ENCODE measurements at places on chromosomes 16 and 17.
A peak's percentile ranks its signal among the peaks of the same experiment; 100 is the strongest.

DNA sequence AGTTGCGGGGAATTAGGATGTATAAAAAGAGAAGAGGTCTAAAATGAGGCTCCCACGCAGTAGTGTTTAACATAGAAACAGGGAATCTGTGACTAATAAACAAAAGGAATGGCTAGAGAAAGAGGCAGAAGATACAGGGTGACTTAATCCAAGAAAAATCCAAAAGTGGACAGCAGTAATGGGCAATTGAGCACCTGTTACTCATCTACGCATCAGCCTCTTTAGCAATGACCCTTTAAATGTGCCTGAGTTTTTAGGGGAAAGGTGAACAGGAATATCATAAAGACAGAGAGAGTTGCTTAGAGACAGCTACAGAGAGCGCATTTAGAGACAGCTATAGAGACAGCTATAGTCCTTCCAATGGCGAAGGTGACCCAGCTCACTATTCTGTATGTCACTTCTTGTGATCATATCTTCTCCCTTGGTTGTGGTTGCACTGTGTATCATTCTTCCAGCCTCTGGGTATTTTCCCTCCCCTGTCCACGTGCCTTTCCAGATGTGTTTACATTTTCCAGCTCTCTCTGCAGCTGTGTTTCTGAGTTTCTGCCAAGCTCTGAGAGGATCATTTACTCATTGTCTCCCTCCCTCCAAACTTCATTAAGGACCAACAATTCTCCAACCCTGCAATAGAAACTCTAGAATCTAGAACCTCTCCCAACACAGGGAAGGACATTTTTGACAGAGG, 61.5 kb downstream of the MYOCD start:
- no peak for DNase-seq

DNA sequence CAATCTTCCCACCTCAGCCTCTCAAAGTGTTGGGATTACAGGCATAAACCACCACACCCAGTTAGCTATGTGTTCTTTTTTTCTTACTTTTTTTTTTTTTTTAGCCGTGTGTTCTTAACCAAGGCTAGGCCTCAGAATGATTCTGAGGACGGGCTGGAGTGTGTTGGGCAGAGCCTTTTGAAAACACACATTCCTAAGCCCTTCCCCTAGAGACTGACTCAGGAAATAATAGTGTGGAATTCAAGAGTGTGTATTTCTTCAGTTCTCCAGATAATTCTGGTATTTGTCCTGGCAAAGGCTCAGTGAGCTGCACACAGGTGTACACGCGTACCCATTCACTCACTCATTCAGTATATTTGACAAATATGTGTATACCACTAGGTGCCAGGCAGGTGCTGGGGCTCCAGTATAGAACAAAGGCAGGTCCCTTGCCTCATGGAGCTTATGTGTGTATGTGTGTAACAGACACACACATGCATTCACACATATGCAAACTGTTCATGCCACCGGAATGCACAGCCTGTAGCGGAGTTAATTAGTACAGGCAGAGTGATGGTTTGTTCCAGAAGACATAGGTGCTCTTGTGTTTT, 19.4 kb upstream of the NFATC3 start:
- DNase-seq, result no peak

DNA sequence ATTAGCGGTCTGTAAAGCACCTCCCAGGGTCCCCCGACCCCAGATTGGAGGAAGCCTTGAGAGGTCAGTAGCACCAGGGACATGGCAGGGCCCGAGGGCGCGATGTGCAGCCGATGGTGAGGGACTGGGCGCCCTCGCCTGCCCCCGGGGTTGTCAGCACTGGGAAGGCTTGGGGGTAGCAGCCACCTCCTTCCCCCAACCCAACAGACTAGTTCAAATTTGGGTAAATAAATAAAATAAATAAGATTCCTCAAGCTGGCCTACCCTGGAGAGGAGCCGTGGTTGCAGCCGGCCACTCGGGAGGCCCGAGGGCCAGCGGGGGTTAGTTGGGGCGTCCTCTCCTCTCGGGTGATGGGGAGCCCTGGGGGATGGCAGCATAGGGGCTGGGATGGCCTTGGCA, 1.5 kb downstream of the C16orf92 start:
- no peak for DNase-seq

- DNase-seq, result no peak
These were observed 18.5 kb downstream of the RSPRY1 start for GRCh38 chr16:57204675-57205074.

DNA sequence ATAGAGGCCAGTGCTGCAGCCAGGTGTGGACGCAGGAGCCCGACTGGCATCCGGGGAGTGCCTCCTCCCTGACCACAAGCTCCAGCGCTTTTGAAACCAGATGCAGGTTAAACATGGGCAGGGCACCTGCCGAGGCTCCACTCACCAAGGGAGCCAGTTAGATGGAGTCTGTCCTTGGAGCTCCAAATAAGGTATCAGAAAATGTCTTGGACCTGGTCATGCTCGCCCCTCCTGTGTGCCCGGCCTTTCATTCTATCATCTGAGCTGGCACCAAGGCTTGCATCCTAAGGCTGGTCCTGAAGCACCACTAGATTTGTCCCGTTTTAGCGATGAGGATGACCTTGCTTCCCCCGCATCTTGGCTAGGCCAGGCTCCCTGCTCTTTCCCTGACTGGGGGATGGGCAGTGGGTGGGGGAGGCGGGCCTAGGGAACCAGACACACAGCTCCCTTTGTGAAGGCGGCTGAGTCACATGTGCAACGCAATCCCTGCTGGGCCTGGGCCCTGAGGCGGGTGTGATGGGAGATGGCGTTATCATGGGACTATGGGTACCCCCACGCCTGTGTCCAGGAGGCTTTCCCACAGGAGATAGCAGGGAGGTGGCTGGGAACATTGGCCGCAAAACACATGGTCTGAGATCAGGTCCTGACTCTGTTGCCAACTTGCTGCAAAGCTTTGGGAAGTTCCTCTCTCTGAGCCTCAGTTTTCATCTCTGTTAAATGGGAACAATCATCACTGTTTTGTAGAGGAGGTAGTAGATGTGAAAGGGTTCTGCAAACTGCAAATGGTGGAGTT, 5.0 kb upstream of the ADGRG1 start:
- no peak for DNase-seq

GRCh38 chr16:3346041-3346440, 9.6 kb upstream of the OR2C1 start:
- DNase-seq, result no peak

GRCh38 chr17:67717192-67717623, 528 bp upstream of the NOL11 start:
- DNase-seq, result no peak

DNA sequence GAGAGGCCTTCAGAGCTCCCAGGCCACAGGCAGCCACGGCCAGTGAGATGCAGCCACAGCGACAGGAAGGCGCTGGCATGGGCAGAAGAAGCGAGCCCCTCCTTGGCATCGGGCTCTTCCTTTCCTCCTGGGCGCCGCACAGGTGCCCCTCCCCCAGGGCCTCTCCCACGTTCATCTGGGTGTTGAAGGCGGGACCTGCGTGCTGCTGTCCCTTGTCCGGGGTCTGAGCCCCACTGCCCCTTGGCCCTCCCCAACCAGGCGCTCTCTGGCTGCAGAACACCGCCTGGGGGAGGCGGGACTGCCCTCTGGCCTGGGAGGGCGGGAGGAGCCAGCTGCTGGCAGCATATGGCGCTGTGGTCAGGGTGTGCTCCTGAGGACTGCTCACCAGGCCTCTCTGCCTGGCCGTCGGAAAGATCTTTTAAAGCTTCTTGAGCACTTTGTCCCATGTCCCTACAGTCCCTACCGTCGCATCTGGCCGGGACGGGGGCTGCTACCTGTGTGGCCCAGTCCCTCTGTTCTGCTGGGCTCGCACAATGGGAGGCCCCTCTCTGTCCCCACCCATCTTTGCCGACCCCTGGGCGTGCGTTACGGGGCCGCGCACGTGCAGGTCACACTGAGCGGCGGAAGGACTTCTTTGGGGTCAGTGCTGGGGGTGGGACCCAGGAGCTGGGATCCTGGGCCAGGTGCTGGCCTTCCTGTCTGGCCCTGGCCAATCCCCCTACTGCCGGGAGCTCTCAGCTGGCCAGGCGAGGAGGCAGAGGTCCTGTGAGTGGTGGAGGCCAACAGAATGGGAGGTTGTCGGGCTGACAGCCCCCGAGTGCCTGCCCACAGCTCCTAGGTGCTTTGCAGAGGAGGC, 1.7 kb downstream of the SLC25A10 start:
- DNase-seq, result no peak

GRCh38 chr17:43841282-43841681, 5.7 kb upstream of the CD300LG start:
- DNase-seq, result no peak

DNA sequence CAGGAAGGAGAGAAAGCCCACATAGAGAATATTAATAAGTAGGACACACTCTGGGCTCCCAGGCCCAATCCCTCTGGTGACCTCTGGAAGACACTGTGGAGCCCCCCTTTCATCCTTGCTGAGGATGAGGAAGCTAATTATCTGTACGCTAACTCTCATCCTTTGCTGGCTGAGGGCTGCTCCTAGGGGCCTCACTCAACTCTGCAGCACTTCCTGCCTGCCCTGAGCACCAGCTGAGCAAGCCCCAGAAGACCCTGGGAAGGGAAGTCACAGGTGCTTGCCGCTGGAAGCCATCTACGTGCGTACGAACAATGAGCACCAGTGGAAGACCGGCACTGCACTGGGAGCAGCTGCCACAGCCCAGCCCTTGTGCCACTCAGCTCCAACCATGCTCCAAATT, 145.8 kb upstream of the CDH5 start:
- DNase-seq, result no peak

DNA sequence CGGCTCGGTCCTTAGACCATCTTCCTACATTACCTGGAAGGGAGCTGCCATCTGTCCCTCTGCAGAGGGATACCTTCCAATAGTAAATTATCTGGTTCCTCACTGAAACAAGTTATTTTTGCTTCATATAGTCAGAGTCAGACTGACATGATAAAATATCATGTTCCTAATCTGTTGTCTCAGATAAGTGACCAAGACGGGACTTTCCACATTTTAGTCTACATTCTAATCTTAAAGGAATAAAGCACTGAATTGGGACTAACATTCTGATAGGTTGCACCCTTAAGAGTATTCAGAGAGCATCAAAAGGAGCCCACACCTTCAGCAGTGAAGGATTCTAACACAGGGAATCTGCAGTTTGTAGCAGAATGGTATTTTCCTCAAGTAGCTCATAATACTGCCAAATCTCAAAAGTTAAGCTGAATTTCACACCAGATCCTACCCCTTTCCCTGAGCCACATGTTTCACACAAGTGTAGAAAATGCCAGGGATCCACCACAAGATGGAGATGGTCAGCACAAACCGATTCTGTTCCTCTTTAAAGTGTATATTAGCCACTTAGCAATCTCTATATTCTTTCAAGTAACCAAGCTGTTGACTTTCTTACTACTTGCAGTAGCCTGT, 13.4 kb downstream of the GINS2 start:
- no peak for DNase-seq

DNA sequence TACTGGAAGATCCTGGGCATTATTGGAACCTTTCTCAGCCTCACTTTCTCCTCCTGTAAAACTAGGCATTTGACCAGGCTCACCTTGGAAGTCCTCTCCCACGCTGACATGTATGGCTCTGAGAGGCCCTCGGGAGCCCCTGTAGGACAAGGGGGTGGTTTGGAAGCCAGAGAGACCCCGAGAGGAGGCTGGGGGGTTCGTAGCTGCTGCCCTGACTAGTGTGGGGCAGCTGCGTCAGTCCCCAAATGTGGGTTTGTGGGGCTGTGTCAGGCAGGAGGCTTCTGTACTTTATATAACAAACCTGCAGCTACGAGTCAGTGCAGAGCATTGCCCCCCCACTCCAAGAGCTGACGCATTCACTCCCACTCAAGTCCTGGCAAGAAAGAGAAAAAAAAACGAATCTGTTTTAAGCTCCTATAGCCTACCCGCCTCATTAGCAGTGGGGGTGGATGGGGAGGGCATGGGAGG, 1.8 kb downstream of the CX3CL1 start:
- DNase-seq, result no peak

GRCh38 chr17:64455993-64456885, 7.3 kb downstream of the MILR1 start:
- peak; percentile 25 for DNase-seq

Measured in CD4-positive, alpha-beta T cell treated with Interleukin-21 for 1 hour (primary cell).